ENCODE measurements at places on chromosomes 4 and X.

DNA sequence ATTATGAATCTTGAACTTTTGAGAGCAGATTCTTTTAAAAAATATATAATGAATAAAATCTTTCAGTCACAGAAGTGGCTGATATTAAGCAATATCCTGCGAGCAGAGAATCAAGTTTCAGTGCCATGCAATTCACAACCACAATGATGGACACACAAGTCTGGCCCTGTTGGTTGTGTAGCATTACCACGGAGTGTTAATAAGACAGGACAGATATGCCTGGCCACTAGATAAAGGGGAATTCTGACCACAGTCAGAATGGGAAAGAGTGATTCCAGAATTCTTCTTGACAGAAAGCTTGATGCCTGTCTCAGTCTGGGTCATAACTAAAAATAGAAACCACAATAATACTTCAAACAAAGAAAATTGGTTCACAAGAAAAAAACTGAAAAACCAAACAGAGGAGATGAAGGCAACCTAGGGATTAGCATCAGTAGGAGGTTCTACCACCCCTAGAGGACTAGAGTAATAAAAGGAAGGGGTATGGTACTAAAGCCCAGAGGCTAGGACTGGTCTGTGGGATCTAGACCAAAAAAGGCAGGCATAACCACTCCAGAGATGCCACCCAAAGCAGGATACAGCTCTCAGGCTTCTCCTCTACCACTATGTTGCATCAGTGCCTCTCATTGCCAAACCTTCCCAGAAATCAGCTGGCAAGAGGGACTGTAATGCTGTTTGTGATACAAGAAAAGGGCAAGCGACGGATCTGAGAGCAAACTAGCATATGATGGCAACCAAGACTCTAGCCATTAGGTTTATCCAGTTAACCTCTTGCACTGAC is 59.0 kb downstream of the RNF150 start:
- DNase-seq = no peak

GRCh38 chr4:102560571-102561341 is 59.6 kb downstream of the NFKB1 start:
- DNase-seq = no peak

- no peak for DNase-seq
Observed at GRCh38 chr4:158280856-158281255, 70.6 kb downstream of the TMEM144 start.

GRCh38 chr4:169251291-169252235 is 19.2 kb downstream of the SH3RF1 start:
- no peak for DNase-seq

- no peak for DNase-seq
Observed at GRCh38 chr4:186592445-186592844, 37.1 kb upstream of the MTNR1A start.
